ENCODE measurements at places on chromosomes 5 and 9.

DNA sequence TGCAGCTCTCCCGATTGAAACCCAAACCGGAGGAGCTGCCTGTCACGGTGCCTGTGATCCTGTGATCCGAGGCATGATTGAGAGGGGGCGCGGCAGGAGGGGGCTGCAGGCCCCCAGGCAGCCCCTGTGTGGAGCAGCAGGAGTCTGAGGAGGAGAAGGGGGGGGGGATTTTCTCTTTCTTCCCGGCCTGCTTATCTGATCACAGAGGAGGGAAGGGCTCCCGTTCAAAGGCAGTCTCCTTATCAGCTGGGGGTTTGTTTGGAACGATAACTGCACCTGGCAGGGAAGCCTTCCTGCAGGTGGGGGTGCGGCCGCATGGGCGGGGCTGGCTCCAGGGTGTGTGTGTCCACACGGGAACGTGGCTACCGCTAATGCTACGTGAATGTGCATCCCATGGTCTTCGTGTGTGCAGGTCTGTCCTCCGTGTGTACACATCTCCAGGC lies 38.4 kb downstream of the LMX1B start:
- DNase-seq: no peak

DNA sequence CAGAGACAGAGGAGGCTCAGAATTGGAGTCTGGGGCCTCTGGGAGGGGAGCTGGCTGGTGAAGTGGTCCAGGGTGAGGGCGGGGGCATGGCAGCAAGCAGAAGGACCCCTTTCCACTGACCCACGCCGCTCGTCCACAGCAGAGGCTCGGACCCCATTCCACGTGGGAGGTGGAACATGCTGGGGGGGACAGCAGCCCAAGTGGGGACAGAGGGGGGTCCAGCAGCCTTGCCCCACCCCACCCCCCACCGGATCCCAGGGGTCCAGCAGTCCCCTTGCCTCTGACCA lies 25.4 kb upstream of the NKD2 start:
- DNase-seq: no peak

- DNase-seq: no peak
Measured at GRCh38 chr5:136482206-136482605, 116.9 kb upstream of the TRPC7 start.

DNA sequence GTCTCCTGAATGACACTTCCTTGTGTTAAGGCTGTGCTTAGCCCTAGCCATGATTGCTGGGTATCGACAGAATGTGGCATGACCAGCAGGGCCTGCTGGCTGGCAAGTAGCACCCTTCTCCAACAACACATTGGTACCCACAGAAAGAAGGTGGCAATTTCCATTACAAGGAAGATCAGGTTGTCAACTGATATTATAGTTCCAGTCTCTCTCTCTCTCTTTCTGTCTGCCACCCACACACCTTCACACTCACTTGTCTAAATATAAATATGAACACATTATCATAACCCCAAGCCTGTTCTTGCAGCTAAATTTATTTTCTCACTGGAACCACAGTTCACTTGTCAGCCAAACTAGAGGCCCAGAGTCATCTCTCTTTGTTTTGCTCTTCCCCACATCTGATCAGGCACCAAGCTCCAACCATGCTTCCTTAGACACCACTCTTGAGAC lies 408.1 kb upstream of the PIK3R1 start:
- DNase-seq: no peak

- no peak for DNase-seq
Measured at GRCh38 chr5:174818430-174818829, 94.0 kb downstream of the MSX2 start.
